ENCODE measurements at places on chromosomes 2 and 18. TPM values are rescaled to one million over a fixed set of nuclear protein-coding genes. Genes with fewer than 3 reads are reported as not detected.

Gene GPR45
- not detected for total RNA-seq

Gene GALNT13
- total RNA-seq, result not detected

GRCh38 chr2:10916953-10917352 is 5.2 kb downstream of the KCNF1 start:
- no peak for DNase-seq
- no peaks in the 10 kb centered on the region for H3K36me3 ChIP-seq
- H3K27ac ChIP-seq, result no peak overlapping the region
- H3K4me1 ChIP-seq, result no peaks in the 10 kb centered on the region

- H3K4me1 ChIP-seq, result no peaks in the 10 kb centered on the region
- no peaks in the 10 kb centered on the region for H3K36me3 ChIP-seq
- no peak overlapping the region for H3K4me3 ChIP-seq
- H3K27me3 ChIP-seq, result no peaks in the 10 kb centered on the region
Observed at GRCh38 chr2:160169988-160170387, 30.1 kb downstream of the ITGB6 start.

DNA sequence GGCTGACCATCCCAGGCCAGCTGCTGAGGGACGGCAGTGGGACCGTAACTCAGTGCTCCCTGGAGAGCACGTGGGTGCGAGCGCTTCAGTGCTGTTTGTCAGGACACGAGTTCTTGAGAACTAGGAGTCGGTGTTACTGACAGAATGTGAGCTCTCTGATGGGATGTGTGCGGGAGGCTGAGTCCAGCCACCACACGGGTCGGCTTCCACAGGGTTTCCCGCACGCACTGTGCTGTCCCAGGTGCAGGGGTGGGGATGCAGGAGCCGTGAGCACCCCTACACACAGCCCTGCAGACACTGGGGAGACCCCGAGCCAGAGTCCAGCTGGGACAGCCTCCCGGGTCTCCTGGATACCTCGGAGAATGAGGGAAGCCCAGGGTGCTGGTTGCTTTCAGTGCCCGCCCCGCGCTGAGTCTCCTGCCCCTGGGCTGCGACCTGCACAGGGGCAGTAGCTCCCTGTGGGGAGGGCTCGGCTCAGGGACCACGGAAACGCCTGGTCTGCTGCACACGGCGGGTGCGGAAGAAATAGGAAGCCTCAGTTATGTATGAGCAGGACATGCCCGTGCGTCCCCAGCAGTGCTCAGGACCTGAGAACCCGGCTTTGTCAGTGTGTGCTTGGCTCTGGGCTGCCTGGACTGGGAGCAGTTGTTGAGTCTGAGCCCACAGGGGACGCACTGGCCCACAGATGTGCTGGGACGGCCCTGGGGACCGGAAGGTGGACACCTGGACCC is 71.2 kb downstream of the KCNG2 start:
- H3K27ac ChIP-seq, result no peak overlapping the region
- H3K4me3 ChIP-seq, result no peak overlapping the region
- no peaks in the 10 kb centered on the region for H3K36me3 ChIP-seq
- no peaks in the 10 kb centered on the region for H3K27me3 ChIP-seq
- no peaks in the 10 kb centered on the region for H3K4me1 ChIP-seq

GRCh38 chr18:69948919-69949537 is 1.4 kb upstream of the CD226 start:
- H3K4me1 ChIP-seq, result no peaks in the 10 kb centered on the region
- DNase-seq, result peak; percentile 69
- H3K36me3 ChIP-seq, result no peaks in the 10 kb centered on the region
- H3K27me3 ChIP-seq, result no peaks in the 10 kb centered on the region
- no peak overlapping the region for H3K4me3 ChIP-seq

DNA sequence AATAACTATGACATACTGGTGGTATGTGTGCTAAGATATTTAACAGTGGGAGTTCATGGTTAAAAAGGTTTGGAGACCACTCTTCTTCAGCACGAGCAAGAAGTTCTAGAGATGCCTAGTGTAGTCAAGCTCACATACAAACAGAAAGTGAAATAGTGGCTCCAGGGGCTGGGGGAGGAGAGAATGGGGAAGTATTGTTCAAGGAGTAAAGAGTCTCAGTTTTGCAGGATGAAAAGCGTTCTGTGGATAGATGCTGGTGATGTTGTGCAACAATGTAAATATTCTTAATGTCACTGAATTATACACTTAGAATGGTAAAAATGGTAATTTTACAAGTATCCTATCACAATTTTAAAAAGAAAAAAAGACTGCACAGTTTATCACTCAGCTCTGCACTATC is 29.0 kb upstream of the EPAS1 start:
- no peak for DNase-seq
- no peaks in the 10 kb centered on the region for H3K36me3 ChIP-seq
- no peak overlapping the region for H3K27ac ChIP-seq
- H3K27me3 ChIP-seq, result no peaks in the 10 kb centered on the region
- H3K4me3 ChIP-seq, result no peak overlapping the region
- no peaks in the 10 kb centered on the region for H3K4me1 ChIP-seq

- no peak for DNase-seq
- H3K36me3 ChIP-seq, result no peaks in the 10 kb centered on the region
- no peaks in the 10 kb centered on the region for H3K4me1 ChIP-seq
- H3K4me3 ChIP-seq, result no peak overlapping the region
Observed at GRCh38 chr18:9984080-9984479, 70.3 kb downstream of the VAPA start.
